ENCODE measurements at places on chromosomes 16 and 17. TPM values are rescaled to one million over a fixed set of nuclear protein-coding genes. Genes with fewer than 3 reads are reported as not detected.

NPTX1 gene
- 1.5 TPM for total RNA-seq

PDPK1 gene
- 27.6 TPM for total RNA-seq

STXBP4 gene
- total RNA-seq: 18.0 TPM

CRK gene
- total RNA-seq: 28.3 TPM

CHST4 gene
- total RNA-seq: 4.4 TPM

MT1G gene
- not detected for total RNA-seq

SLC5A2 gene
- not detected for total RNA-seq

RETREG3 gene
- total RNA-seq: 56.6 TPM

KCNJ2 gene
- total RNA-seq: 1.3 TPM

CASKIN1 gene
- 7.0 TPM for total RNA-seq

IGSF6 gene
- not detected for total RNA-seq

C16orf74 gene
- 3.6 TPM for total RNA-seq

GRCh38 chr17:64747938-64748540, 85.9 kb upstream of the SMURF2 start:
- DNase-seq: no peak

DNA sequence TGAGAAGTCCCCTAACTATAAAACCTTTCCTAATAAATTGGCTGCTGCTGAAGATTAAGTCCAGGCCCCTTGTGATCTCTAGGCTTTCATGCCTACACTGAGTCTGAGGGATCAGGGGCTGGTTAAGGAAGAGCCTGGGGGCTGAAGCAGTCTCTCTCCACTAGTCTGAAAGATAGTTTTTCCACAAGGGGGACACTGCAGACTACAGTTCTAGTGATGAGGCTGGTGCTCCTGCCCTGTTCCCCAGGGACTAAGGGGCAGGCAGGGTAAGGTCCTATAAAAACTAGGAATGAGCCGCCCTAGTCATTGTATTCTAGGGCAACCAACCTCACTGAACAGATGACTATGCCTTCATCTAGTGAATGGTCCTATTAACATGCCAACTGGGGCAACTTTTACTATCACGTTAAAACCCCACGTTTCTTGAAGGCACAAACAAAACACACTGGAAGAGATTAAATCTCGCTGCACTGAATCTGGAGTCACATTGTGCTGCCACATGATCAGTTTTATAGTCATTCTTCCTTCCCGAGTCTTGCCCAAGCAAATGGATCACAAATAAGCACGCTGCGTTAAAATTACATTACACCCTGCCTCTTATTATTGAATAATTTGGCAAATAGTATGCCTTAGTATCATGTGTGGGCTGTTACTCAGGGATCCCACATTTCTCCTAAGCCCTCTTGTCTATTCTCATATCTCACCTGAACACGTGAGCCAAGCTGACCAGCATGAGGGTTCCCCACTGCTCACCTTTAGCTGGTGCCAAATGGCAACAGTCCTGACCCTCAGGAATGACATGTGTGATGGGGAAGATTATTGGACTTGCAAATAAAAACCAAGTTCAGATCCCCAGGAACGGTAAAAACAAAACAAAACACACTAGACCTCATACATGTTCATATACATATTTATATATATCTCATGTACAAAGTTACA, 95.4 kb upstream of the TOB1 start:
- peak; percentile 33 for DNase-seq

DNA sequence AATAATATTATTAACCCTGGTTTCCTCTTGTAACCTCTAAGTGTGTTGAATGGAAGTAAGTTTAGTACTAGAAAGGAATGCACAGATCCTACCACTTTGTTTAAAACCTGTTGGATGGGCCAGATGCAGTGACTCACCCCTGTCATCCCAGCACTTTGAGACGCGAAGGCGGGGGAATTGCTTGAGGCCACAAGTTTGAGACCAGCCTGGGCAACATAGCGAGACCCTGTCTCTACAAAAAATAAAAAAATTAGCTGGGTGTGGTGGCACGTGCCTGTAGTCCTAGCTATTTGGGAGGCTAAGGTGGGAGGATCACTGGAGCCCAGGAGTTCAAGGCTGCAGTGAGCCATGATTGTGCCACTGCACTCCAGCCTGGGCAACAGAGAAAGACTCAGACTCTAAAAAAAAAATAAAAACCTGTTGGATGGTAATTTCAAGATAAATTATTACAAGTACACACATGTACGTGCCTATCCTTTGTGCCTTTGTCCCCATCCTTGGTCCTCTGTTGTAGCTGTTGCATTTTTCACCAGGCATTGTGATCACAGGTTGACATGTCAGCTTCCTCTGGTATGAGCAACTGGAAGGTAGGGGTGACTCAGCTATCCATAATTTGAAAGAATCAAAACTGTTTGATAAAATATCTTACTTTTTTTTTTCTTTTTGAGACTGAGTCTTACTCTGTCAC, 30.7 kb upstream of the METTL9 start:
- no peak for DNase-seq

DNA sequence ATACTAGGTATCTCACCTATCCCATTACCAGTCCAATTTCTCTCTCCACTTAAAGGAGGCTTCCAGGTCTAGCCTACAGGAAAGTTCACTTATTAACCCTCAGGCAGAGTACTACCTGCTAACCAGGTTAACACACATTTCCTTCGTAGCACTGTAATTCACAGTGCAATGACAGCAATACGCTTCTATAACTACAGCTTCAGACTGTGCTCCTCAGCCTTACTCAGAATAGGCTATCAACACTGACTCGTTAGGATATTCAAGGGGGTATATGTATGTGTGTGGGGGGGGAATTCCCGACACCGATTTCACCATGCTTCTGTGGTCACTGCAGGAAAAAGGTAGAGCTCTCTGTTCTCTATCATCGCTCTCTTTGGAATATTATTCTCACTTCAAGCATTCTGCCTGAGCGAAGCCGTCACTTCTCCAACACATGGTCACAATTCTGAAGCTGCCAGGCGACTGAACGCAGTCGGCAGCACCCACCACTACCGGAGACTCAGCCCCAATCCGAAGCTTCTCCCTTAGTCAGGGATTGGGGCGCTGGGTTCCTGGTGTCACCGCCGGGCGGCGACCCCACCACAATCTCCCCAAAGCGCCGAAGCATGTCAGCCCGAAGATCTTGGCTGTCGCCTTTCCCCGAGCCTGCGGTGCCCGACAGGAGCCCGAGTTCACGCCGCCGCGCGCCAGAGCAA, 618 bp downstream of the GGA3 start:
- no peak for DNase-seq

- DNase-seq: no peak
These were observed 276.9 kb downstream of the SOX9 start for GRCh38 chr17:72397687-72398086.

- no peak for DNase-seq
These were observed 225.6 kb downstream of the MSI2 start for GRCh38 chr17:57481910-57482391.

DNA sequence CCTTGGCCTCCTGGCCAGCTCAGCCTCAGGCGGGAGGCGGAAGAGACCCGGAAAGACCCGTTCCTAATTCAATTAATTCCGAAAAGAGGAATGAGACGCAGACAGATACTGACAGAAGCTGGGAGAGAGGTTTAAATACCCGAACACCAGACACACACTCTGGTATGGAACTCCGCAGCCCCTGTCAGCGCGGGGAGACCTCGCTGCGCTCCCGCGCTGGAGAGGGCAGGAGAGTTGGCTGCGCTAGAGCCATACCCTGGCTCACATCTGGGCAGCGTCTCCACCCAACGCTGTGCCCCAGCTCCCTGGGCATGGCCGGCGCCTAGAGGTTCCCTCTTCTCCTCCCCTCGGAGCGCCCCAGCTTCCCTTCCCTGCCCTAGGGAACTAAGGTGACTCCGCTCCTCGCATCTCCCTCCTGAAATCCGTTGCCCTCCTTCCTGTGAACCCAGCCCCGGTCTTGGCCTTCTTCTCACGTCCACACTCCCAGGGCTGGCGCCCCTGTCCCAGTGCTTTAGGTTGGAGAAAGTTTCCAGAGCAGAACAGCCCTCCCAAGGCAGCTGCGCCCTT, 8.0 kb downstream of the NEUROD2 start:
- peak; percentile 69 for DNase-seq

GRCh38 chr17:3803308-3803640, 2.3 kb upstream of the ITGAE start:
- DNase-seq: no peak

DNA sequence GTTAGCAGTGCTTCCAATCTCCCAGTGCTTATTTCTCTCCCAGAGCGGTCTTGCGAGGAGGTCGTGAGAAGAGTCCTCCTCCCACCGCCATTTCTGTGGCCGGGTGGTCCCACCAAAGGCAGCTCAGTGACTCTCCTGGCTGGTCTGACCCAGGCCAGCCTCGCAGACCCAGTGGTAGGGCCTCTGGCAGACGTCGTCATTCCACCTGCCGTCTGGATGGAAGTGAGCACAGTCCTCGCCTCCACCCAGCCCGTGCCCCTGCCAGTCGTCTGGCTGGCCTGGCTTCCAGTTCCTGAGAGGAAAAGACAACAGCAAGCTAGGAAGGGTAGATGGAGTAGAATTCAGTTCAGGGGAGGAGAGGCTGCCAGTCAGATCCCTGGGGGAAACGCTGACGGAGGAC, 5.1 kb downstream of the CLEC10A start:
- no peak for DNase-seq

- no peak for DNase-seq
These were observed 27.7 kb upstream of the GFOD2 start for GRCh38 chr16:67746846-67747245.

DNA sequence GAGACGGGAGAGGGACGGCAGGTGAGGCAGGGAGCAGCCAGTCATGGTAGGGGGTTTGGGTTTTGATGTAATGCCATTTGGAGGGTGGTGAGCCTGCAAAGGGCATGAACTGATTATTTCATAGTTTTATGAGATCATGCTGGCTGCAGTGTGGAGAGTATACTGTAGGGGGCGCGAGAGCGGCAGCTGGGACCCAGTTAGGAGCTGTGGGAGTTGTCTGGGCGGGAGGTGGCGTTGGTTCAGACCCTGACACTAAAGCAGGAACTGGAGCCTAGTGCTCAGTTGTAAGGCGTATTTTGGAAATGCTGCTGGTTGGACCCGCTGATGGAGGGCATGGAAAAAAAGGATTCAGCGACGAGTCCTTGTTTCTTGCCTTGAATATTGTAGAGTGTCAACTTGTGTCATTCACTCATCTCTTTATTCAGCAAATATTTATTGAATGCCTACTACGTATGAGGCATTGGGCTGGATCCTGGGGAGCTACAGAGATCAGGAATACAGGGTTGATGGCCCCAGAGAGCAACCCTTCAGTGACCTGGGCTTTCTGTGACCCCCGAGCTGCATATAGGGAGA, 23.7 kb upstream of the KDM8 start:
- peak; percentile 96 for DNase-seq

DNA sequence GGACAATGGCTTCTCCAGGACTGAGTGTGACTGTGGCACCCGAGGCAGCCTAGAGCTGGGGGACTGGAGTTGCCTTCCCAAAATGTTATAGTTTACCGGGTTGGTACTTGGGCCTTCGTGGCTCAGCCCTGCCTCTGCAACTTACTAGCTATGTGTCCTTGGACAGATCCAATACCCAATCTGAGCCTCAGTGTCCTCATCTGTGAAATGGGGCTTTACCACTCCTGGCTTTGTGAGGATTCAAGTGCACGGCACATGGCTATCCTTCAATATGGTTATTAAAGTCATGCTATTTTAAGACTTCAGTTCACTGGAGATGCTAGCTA, 9.6 kb downstream of the IRX5 start:
- DNase-seq: no peak

- no peak for DNase-seq
These were observed 5.0 kb downstream of the ACSF2 start for GRCh38 chr17:50430821-50431618.

GRCh38 chr17:16877099-16877498, 94.8 kb downstream of the TNFRSF13B start:
- peak; percentile 8 for DNase-seq

GRCh38 chr17:1260086-1260769, 10.0 kb upstream of the BHLHA9 start:
- DNase-seq: no peak

DNA sequence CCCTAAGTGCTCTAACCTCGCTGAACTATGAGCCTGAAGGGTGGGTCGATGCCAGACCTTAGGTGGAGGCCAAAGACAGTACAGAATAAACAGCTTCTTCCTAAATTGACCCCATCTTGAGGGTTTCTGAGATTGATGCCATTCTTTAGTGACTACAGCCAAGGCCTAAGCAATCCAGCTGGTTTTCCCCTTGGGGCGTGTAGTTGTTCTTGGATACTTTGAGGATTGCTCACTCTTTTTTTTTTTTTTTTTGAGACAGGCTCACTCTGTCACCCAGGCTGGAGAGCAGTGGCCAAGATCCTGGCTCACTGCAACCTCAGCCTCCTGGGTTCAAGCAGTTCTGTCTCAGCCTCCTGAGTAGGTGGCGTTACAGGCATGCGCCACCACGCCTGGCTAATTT, 2.0 kb downstream of the OVCA2 start:
- DNase-seq: no peak

Measured in endodermal cell (in vitro differentiated cells).